ENCODE measurements at places on chromosomes 2 and 18.

GRCh38 chr2:157806426-157807077, 69.6 kb downstream of the ACVR1 start:
- no peak for DNase-seq

DNA sequence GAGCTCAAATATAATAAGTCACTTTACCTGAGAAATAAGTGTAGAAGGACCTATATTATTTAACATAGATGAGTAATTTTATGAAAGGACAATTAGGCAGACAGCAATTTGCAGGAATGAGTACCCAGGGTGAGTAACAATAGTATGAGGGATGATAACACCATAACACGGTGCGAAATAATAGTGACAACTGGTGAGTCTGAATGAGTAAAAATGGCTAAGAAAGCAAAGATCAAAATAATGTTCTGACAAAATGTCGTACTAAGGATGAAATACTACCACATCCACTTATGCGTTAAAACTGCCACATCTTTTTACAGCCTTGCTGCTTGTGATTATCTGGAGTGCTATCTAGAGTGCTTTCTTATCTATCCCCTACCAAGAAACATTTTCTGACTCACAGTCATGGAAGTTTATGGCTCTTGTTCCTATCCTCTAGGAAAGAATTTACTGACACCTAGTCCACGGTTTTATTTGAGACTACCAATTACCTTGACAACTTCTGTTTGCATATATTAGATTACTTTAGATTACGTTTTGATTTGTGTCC, 929.7 kb downstream of the LRP1B start:
- DNase-seq = no peak

DNA sequence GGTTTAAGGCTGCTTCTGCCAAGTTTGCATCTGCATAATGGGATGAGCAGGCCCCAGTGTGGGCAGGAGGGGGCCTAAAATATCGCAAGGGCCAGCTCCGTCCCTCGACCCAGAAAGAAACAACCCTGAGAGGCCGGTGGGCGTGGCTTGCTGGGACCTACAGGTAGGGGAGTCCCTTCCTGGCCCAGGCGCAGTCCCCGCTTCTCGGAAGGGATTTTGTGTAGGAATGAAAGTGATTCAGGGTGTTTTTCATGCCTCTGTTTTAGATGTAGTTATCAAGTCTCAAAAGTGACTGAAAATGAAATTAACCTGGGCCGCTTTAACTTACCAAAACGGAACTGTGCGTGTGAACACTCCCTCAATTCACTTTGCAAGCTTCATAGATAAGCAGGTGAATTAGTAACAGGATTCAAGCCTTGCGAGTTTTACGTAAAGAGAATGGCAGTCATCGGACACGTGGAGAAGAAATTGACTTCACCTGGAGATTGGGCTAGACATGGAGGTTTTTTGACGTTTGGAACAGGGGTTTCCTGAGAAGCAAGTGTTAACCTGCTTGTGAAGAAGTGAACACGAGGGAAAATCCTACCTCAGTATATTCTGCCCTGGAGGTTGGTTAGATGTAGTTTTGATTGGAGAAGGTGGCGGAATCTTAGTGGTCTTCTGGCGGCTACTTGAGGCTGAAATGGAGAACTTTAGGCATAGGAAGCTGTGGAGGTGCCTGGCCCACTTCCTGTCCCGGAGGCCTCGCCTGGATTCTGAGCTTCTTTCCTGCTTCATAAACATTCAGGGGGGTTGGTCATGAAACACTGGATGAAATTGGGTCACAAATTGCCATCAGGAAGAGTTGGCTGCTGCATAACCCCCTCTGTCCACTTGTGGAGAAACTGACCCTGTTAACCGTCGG, 1.7 kb downstream of the NCK2 start:
- DNase-seq = peak; percentile 57

DNA sequence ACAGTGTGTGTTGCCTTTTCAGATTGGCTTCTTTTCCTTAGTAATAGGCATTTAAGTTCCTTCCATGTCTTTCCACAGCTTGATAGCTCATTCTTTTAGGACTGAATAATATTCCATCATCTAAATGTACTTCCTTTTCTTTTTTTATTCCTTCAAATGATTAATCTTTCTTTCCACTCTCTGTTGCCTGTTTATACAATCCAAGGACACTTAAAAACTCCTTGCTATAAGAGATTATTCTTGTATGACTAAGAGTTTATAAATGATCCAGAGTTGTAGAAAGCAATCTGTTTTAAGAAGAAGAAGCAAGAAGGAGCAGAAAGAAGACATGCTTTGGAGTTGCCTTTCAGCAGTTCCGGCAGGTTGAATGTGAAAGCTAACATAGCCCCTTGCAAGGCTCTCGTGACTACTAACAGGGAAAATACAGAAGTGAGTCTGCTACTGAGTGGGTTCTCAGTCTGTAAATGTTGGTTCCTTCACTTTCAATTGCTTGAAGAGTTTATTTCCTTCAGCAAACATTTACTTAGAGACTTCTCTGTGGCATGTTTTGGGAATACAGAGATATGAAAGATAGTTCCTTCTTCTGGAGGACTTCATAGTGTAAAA, 123.0 kb downstream of the PMAIP1 start:
- DNase-seq = no peak

GRCh38 chr2:174827371-174828369, 63.4 kb upstream of the CHRNA1 start:
- no peak for DNase-seq

- DNase-seq = no peak
These were observed 56.2 kb downstream of the ITSN2 start for GRCh38 chr2:24304098-24304497.

DNA sequence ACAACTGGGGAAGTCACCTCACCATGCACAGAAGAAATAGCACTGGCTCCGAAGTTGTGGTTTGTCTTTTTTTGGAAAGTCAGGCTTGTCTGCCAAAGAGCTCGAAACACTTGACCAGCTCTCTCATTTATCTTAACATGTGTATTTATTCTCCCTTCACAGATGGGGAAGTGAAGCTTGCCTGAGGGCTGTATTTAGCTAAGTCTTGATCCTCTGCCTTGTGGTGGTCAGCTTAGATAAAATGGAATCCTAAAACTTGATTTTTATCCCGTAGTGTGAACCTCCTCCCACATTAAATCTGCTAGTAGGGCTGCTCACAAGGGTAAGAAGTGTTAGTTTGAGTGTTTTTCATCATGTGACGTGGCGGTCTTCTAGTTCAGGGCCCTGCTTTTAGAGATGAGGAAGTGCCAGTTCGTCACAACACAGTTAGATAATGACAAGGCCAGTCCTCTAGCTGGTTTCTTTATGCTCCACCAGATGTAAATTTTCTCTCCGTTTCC, 89.7 kb downstream of the TMEM247 start:
- DNase-seq = no peak

- no peak for DNase-seq
These were observed 20.0 kb downstream of the ST3GAL5 start for GRCh38 chr2:85868822-85869221.

DNA sequence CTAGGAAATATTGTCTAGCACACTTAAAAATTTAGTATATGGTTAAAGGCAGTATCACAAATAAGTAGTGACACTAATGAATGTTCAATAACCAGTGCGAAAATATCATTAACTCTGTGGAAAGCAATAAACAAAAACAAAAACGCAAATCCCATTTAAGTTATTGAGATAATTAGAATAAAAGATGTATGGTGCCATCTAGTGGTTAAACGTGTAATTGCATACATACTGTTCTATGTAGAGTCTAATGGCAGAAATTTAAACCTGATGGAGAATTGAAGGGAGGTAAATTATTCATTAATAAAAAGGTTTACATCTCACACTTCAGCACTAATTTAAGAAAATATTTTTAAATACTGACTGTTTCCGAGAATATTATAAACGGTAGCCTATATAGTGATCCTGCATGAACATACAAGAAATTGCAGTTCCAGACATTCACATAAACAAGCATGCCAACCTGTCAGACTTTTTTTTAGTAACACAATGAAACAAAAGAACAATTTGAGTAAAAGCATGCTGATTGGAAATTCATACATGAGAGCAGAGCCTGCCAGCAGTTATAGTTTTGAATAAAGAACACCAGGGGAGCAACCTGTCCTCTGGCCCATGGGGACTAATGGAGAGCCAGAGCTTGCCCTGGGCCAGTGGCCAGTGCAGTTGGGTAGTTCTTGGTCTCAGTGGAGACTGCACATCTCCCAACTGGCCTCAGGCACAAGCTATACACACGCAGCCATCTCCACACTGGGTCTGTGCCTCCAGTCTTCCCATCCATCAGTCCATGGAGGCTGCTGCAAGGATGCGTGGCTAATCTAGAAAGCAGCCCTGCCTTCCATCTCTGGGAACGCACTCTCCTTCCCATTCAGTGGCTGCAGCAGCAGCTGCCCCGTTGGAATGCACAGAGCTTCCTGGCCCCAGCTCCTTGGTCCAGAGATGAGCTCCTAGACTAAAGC, 28.0 kb downstream of the GCG start:
- no peak for DNase-seq

DNA sequence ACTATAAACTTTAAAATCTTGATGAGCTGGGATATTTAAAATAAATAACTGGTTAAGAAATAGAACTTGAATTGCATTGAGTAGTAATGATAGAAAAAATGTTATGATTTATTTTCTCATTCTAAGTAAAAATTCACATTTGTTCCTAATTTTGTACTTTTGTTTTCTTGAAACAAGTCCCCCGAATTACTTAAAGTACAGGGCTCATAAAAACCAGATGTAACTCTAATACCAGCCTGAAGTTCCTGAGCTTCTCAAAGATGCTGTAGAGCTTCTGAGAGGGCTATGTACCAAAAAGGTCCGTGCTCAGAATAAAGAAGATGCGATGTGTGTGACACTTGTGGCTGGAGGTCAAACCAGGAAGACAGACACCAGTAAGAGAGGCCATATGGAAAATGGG, 116.1 kb upstream of the TACR1 start:
- no peak for DNase-seq

DNA sequence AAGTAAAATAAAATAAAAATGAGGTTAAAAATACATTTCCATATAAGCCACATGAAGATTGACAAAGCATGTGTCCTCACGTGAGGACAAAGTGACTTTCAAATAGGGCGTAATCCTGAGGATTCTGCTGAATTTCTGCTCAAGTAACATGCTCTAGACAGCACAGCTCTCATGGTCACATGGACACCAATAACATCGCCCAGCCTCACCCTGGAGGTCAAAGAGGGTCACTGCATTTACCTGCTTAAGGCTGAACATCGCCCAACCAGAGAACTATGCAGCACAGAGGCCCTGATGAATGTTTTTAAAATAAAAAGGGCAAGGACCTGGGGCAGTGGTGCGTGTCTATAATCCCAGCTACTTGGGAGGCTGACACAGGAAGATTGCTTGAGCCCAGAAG, 30.2 kb downstream of the TGFBRAP1 start:
- no peak for DNase-seq

DNA sequence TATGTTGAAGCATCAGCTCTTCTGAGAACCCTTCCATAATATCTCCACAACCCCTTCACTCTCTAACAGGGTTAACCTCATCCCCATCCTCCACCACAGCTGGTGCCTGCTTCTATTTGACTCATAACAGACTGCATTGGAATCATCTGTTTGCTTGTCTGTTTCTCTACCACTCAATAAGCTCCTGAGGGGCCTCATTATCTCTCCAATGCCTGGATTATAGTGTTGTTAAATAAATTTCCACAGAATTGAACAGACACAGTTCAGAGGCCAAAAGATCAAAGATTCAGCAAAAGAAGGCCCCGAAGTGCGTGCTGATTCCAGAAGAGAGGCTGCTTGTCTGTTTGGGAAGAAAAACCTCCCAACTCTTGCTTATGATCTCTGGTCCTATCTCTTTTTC, 33.7 kb upstream of the FAM98A start:
- DNase-seq = no peak

GRCh38 chr2:20558391-20559150, 92.3 kb downstream of the HS1BP3 start:
- DNase-seq = no peak

GRCh38 chr2:275466-275865, 10.7 kb downstream of the ACP1 start:
- no peak for DNase-seq

Measured in stimulated activated CD8-positive, alpha-beta memory T cell treated with anti-CD3 and anti-CD28 coated beads, Interleukin-15, amount 100 ng/mL, for 24 hours (primary cell).